Astrocyte of the hippocampus (primary cell): ENCODE measurements at places on chromosomes 6 and 20.

DNA sequence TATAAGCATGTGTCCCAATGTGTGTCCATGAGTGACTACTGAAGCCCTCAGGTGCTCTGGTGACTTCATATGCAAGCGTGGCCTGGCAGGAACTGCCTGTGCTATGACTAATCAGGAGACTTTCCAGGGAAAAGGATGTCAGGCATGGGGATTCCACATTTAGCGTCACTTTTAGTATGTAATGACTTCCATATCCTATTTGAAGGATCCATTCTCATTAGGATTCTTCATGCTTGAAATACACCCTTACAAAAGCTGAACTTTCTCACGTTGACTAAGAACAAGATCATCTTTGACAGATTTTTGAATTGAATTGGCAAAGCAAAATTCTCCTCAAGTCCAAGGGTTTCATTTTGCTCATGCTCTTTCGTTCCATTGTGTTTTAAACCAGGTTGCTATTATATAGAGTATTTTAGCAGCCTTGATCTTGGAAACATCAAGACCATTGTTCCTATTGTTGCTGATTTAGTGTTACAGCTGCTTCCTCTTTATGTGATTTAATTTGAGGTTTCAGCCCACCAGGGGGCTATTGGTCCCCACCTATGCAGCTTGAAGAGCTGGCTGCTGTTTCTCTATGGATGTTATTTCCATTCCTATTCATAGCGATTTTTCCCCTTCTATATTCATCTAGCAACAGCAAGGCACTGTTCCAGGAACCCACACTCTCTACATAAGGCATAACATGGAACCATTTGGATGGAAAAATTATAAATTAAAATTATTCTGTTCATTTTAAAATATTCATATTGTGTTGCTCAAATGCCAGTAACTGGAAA lies 418.6 kb downstream of the CDKAL1 start:
- DNase-seq: peak; percentile 76

- DNase-seq: no peak
Measured at GRCh38 chr6:50843842-50844241, 25.2 kb downstream of the TFAP2B start.

DNA sequence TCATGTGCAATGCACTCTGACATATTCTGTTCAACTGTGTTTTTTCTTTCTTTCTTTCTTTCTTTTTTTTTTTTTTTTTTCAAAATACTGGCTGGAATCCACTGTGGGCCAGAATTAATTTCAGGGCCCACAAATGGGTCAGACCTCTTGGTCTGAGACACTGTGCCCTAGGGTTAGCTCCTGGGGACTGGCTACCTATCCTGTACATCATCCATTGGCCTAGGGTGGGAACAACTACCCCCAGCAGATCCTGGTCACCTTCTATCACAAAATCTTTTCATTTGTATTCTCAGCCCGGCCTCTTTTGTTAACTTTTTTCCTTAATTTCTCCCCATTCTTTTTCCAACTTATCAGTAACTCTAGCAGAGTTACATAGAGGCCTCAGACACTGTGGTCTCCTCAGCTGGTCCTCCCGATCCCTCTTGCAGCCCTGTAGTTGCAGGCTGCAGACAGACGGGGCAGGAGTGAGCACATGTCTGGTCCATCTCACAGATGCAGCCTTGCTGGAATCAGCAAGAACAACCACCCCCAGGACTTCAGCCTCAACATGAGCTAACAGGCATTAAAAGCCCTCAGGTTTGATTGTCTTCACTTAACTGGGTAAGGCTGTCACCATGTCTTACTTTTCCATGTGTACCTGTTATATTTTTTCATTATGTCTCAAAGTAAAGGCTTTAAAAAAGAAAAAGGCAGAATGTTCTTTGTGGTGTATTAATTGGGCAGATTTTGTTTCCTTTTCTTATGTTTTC lies 41.3 kb downstream of the TXLNB start:
- peak; percentile 55 for DNase-seq

- DNase-seq: no peak
Measured at GRCh38 chr20:47886454-47887041, 101.3 kb upstream of the SULF2 start.

DNA sequence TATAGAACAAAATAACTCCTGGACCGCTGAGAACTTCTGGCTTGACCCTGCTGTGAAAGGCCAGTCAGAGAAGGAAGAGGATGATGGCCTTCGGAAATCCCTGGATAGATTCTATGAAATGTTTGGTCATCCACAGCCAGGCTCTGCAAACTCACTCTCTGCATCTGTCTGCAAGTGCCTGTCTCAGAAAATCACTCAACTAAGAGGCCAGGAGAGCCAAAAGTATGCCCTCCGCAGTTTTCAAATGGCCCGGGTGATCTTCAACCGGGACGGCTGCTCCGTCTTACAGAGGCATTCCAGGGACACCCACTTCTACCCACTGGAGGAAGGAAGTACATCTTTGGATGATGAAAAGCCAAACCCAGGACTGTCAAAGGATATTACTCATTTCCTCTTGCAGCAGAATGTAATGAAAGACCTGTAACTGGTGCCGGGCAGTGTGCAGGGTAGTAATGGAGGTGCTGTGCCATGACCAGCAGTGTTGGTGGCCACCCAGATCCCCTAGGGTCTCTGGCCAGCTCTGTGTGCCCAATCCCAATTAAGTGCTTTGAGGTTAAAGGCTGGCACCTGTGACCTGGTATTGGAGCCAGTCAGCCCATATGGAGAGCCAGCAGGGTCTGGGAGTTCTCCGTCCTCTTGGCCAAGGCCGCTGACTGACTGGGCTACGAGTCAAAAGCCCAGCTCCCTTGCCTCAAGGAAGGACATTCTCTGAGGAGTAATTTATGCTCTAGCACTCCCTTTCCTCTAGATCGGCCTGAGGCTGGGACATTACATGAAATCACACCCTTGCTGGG lies 87.1 kb downstream of the TRMT6 start:
- DNase-seq: no peak

DNA sequence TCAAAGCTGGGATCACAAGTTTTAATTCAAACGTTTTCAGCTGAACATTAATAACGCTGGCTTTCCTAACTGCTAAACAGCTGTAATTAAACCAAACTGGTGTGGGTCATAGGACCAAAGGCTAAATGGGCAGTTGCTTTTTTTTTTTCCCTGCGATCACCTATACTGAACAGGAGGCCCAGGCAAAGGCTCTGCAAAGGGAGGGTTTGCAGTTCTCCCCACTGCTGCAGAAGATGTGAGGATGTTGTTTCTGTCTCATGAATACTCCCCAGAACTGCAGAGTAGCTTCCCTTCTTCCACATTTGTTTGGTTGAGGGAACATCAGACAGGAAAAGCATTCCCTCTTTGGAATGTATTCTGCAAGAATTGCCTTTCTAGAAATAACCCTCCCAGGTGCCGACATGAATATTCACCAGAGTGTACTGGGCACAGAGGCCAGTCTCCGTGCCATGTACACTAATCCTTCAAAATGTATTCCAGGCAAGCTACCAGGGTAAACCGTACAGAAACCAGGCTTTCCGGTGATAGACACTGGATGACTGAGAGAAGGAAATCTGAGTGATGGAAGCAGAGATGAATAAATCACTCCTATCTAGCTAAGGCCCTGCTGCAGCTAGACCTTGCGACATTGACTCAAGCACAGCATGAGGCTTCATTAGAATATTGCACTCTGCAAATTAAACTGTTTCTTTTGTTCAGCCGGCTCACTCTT lies 370.1 kb downstream of the BTBD9 start:
- peak; percentile 78 for DNase-seq

DNA sequence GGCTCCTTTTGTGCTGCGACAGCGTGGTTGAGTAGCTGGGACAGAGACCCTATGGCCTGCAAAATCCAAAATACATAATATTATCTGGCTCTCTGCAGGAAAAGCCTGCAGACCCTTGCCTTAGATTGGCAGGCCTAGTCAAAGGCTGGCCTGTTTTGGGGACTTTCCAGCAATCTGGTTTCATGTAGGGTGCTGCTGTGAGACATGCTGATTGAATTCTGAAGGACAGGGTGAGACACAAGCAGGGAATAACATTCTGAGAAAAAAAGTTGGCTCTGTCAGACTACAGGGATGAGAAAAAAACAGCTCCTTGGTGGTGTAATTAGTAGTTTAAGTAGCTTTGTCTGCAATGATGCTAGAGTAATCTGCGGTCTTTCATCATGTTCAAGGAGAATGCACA lies 402.7 kb upstream of the AGPAT4 start:
- DNase-seq: peak; percentile 59
